ENCODE measurements at places on chromosomes 13 and 19. TPM values are rescaled to one million over a fixed set of nuclear protein-coding genes. Genes with fewer than 3 reads are reported as not detected.

The EBI3 gene
- total RNA-seq = 0.35 TPM

The NOVA2 gene
- total RNA-seq = 0.40 TPM

The SLC6A16 gene
- total RNA-seq = 0.13 TPM

The CASP14 gene
- 0.44 TPM for total RNA-seq

The YJU2 gene
- 18.5 TPM for total RNA-seq

The RGS9BP gene
- total RNA-seq = 2.0 TPM

The IGFL1 gene
- 21.1 TPM for total RNA-seq

Data from esophagus squamous epithelium (tissue), 5 donors.